ENCODE measurements at places on chromosomes 2 and 18. TPM values are rescaled to one million over a fixed set of nuclear protein-coding genes. Genes with fewer than 3 reads are reported as not detected.

The TANC1 gene
- total RNA-seq, result 30.8 TPM

The CCDC74B gene
- total RNA-seq, result 7.4 TPM

The GTF2A1L gene
- total RNA-seq, result 0.24 TPM

The AMER3 gene
- not detected for total RNA-seq

The COLEC11 gene
- 8.2 TPM for total RNA-seq

The ZNF2 gene
- total RNA-seq, result 5.2 TPM

The UGT1A4 gene
- total RNA-seq, result 0.34 TPM

The TACR1 gene
- total RNA-seq, result 0.44 TPM

The BCL2 gene
- total RNA-seq, result 3.4 TPM

The DSG1 gene
- not detected for total RNA-seq

The APLF gene
- 4.6 TPM for total RNA-seq

The GPAT2 gene
- 2.3 TPM for total RNA-seq

The NEB gene
- total RNA-seq, result 0.39 TPM

The ZNF532 gene
- total RNA-seq, result 46.1 TPM

The FASTKD1 gene
- 4.6 TPM for total RNA-seq

The ASPRV1 gene
- total RNA-seq, result 0.78 TPM

The NPPC gene
- total RNA-seq, result not detected

The MDH1B gene
- 0.64 TPM for total RNA-seq

The HRH4 gene
- total RNA-seq, result not detected

The TEKT4 gene
- total RNA-seq, result not detected

The MYOM1 gene
- 0.73 TPM for total RNA-seq

The AGXT gene
- total RNA-seq, result not detected

The OTOS gene
- total RNA-seq, result not detected

The COL6A3 gene
- 5,410 TPM for total RNA-seq

The TUBA4B gene
- not detected for total RNA-seq

The NCKAP5 gene
- not detected for total RNA-seq

The IL1R1 gene
- total RNA-seq, result 506 TPM

The EDAR gene
- not detected for total RNA-seq

The SLC4A1AP gene
- 12.2 TPM for total RNA-seq

The C1QL2 gene
- total RNA-seq, result not detected
